ENCODE measurements at places on chromosomes 1 and 21.

DNA sequence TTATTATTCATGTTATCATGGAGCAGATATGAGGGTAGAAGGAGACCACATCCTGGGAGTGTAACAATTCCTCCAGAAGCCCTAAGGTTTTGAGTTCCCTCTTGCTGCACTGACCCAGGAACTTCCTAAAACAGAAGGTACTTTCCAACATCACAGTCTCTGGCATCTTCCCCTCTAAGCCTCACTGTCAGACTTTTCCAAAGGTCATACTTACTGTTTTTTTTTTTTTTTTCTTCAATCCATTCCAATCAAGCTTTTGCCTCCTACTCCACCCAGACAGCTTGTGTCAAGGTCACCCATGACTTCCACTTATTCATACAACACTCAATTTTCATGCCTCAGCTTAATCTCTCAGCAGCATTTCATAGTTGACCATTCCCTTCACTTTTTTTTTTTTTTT is 18.4 kb upstream of the UQCRHL start:
- no peak for DNase-seq

DNA sequence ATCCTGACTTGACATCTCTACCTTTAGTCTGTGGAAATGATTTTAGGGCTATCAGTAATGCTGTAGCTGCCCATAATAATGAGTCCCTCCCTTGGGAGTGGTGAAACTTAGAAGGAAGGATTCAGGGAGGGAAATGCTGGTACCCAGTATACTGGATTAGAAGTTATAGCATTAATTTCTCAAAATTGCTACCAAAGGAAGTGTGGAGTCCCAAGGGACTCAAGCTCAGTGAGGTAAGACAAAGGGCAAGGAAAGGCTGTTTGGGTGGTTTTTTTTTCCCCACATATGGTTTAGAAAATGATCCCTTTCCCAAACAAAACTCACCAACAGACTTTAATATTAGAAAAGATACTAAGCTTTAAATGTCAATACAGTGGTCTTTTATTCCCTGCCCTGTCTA is 99.9 kb downstream of the CD247 start:
- DNase-seq = no peak

- DNase-seq = no peak
Observed at GRCh38 chr1:92277105-92277723, 21.6 kb downstream of the GLMN start.

GRCh38 chr1:205294175-205294917 is 27.2 kb downstream of the NUAK2 start:
- DNase-seq = no peak

- DNase-seq = peak; percentile 77
Observed at GRCh38 chr1:160675641-160676410, 29.0 kb upstream of the SLAMF1 start.

DNA sequence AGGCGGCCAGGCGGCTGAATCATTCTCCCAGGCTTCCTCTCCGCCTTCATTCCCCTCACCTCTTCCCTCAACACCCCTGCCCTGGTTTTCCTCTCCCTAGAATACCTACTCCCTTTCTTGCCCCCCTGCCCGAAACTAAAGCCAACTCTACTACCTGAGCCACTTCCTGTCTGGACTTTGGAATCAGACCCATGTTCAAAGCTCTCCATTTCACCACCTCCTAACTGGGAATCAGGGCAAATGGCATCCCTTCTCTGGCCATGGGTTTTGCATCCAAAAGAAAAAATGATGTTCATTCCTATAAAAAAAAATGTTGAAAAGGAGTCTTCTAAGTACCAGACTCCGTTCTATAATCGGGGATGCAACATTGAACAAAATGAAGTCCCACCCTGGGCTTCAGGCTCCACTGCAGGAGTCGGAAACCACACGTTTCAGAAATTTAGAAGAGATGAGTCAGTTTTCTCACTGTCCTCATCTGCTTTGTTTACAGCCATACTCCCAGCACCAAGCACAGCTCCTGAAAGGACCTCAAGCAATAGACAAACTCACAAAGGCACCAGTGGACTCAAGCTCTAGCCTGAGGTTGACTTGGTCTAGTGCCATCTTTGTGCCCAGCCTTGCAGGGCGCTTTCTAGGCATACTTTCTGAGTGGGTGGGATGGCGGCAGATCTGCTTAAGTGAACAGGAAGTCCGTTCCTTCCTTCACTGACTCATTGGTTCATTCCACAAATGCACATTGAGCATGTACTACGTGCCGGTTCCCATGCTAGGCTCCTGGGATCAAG is 176.2 kb downstream of the IGSF21 start:
- DNase-seq = no peak

- DNase-seq = peak; percentile 73
Observed at GRCh38 chr1:28359592-28360239, 9.8 kb upstream of the PHACTR4 start.

GRCh38 chr1:46341222-46342083 is 846 bp downstream of the NSUN4 start:
- no peak for DNase-seq

DNA sequence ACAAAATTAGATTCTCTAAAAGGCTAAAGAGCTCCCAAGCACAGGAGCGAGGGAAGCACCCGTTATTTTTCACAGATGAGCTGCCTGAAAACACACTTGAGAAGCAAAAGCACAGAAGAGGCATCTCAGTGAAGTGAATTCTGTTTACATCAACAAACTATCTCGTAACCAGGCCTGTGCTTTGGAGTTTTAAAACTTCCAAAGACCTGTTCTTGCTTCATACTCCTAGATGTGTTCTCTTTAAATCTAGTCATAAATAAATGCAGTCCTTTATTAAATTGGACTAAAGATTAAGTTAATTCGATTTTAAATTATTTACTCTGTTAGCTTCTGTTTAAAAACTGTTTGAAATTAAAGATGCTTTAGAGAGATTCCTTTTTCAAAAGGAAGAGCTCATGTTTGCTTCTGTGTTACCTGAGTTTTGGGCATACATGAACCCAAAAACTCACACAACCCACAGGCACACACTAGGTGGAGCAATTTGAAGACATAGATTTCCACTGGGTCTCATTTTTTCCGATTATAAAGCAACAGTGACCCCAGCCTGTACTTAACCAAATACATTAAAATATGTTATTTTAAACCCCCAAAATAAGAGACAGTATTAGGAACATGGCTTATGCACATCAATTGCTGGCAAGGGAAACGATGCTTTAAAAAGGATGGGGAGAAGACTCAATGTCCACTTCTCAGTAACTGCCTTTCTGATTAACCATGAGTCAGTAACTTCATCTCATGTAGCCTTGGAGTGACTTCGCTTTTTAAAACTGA is 648.2 kb downstream of the SMYD3 start:
- no peak for DNase-seq

GRCh38 chr1:7705048-7705907 is 65.8 kb upstream of the VAMP3 start:
- DNase-seq = peak; percentile 69

GRCh38 chr1:237324226-237324625 is 282.2 kb downstream of the RYR2 start:
- DNase-seq = no peak

- DNase-seq = no peak
Observed at GRCh38 chr1:181662606-181663005, 179.3 kb downstream of the CACNA1E start.

GRCh38 chr1:227369102-227369760 is 50.9 kb upstream of the CDC42BPA start:
- no peak for DNase-seq

- DNase-seq = no peak
Observed at GRCh38 chr1:116325922-116326321, 47.1 kb upstream of the ATP1A1 start.

- DNase-seq = no peak
Observed at GRCh38 chr1:109425391-109426280, 612 bp downstream of the PSMA5 start.

DNA sequence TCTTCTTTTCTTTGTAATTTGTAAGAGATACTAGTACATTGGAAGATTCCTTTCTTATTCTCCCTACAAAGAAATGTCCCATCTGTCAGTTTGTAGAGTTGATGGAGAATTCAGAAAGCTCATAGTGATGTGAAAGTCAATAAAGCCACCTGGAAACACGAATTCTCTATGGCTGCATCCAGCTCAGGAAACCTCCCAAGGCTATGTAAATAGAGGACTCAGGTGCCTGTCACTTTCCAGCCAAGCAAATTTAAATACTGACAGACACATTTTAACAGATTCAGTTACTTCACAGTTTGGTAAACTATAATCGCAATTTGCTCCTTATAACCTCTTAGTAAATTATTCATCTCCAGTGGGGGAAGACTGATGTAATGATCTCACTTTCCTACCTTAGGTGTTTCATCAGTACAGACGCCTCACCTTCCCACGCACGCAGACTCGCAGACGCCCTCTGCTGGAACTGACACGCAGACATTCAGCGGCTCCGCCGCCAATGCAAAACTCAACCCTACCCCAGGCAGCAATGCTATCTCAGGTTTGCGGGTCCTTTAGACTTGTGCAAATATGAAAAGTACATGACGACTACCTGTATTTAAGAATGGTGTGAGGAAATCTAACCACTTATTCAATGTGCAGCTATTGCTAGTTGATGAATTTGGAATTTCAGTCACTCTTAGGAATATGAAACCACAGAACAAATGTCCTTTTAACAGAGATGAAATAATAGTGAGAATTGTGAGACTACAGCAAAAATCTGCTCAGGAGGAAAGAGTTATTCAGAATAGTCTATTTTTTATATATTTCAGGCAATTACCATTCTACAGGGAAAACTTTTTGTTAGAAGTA is 60.6 kb downstream of the PTPRC start:
- peak; percentile 82 for DNase-seq

DNA sequence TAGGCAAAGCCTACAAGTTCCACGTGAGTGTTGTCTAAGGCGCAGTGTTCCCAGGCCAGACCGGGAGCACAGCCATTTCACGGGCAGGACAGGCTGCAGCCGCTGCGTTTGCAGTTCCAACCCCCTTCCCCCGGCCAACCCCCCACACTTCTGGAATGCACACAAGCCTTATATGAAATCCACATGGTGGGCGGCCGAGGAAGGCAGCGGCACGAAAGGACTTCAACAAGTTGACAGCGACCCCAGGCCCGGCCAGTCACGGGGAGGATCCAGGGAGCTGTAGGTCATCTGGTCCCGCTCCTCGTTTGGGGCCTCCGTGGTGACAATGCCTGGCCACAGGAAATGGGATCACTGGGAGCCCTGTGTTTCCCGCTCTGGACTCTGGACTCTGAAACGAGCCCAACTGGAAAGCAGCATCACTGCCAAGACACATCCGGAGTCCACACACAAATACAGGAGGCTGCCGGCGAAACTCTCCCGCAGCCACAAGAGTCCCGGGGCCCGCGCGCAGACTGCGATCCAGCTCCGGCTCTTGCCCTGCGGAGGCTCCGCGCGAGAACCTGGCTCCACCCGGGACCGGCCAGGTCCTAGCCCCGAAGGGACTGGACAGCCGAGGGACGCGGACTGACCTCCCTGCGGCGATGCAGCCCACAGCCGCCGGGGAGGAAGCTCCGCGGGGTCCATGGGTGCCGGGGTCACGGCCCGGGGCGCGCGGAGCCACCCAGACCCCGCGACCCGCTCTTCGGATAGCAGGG is 794 bp downstream of the NID1 start:
- no peak for DNase-seq

- peak; percentile 13 for DNase-seq
Observed at GRCh38 chr1:153032677-153033308, 1.8 kb downstream of the SPRR1B start.

- DNase-seq = peak; percentile 80
Observed at GRCh38 chr21:40841524-40842196, 5.3 kb downstream of the DSCAM start.

DNA sequence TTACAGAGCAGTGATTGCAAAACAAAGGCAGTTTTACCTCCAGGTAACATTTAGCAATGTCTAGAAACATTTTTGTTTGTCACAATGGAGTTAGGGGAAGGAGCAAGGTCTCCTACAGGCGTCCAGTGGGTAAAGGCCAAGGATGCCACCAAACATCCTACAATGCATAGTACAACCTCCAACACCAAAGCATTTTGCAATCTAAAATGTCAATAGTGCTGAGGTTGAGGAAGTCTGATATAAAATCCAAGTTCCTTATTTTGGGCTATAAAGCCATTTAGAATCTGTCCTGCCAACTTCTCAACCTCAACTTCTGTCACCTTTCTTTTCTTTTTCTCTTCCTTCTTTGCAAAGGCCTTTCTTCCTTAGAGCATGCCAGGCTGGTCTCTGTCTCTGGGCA is 111.2 kb downstream of the FASLG start:
- DNase-seq = no peak

GRCh38 chr1:89269277-89269676 is 3.4 kb downstream of the GBP5 start:
- no peak for DNase-seq

DNA sequence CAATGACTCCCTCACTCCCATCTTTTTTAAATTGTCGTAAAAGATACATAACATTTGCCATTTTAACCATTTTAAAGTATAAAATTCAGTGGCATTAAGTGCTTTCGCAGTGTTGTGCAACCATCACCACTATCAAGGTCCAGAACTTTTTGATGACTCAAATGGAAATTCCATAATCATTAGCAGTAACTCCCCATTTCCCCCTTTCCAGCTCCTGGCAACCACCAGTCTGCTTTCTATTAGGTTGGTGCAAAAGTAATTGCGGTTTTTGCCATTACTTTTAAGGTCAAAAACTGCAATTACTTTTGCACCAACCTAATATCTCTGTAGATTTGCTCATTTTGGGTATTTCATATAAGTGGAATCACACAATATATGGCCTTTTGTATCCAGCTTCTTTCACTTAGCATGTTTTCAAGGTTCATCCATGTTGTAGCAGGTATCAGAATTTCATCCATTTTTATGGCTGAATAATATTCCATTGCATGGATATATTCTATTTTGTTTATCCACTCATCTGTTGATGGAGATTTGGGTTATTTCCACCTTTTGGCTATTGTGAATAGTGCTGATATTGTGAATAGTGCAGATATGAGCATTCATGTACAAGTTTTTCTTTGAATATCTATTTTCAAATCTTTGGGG is 159.7 kb downstream of the HIVEP3 start:
- no peak for DNase-seq

DNA sequence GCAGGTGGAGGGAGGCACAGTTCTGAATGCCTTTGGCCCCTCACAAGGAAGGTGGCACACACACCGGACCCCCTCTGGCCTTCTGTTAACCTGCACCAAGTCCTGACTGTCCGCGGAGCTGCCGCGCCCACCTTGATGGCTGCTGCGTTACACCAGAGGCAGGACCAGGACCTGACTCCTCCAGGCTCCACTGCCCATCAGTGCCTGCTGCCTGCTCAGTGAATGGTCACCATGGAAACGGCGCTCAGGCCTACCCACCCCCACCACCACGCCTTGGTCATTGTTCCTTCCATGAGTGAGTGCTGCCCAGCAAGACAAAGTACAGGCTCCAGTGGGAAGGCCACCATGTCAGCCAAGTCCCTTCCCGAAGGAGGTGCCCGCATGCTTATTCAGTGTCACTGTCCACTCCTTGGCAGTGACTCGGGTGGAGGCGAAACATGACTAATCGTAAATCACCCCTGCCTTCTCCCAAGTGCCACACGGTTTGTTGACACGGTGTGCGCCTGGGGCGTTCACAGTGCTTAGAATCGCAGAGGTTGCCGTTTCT is 57.3 kb downstream of the SLC37A1 start:
- DNase-seq = no peak
